Glutamatergic neuron (in vitro differentiated cells): ENCODE measurements at places on chromosomes 6 and 20.

DNA sequence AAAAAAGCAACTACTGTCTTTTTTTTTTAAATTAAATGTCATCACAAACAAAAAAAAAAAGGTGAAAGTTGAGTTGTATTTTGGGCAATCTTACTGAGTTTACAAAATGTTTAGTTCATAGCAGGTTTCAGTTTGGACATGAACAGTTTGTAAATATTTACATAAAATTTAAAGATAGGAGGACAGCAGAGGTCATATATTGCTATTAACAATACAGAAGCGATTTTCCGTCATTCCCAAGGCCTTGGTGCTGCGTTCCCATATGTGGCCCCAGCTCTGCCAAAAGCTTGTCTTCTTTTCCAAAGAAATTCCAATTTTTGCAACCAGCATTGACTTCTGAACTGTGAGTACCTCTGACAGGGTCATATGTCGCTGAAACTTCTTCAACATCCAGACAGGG is 5.1 kb downstream of the BACH2 start:
- DNase-seq, result no peak

- DNase-seq, result no peak
Observed at GRCh38 chr6:47917811-47918210, 136.0 kb downstream of the OPN5 start.

DNA sequence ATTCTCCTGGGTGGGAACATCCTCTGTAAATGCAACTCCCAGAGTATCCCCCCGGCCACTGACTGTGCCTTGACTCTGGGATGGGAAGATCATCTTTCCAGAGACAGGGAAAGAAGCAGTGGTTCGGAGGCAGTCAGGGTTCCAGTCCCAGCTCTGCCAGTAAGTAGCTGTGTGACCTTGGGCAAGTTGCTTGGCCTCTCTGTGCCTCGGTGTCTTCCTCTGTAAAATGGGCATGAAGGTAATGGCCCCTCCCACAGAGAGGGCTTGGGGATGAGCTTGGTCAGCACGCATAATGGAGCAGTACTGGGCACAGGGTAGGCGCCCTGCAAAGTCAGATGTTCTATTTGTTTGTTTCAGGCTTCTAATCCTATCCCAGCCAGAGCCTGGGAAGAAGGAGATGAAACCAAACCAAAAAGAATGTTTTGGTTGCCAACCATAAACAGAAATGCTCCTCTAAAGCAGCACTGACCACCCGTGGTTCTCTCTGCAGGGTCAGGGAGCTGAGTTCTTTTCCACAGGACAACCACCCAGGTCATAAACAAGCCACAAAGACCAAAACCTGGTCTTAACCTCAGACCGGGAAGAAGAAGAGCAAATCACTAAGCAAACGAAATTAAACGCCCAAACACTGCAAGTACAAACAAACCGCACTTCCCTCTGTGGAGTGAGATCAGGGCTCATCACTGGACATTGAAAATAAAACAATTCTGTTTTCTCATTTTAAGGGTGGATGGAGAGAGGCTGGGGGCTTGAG is 381.0 kb upstream of the SULF2 start:
- DNase-seq, result no peak

DNA sequence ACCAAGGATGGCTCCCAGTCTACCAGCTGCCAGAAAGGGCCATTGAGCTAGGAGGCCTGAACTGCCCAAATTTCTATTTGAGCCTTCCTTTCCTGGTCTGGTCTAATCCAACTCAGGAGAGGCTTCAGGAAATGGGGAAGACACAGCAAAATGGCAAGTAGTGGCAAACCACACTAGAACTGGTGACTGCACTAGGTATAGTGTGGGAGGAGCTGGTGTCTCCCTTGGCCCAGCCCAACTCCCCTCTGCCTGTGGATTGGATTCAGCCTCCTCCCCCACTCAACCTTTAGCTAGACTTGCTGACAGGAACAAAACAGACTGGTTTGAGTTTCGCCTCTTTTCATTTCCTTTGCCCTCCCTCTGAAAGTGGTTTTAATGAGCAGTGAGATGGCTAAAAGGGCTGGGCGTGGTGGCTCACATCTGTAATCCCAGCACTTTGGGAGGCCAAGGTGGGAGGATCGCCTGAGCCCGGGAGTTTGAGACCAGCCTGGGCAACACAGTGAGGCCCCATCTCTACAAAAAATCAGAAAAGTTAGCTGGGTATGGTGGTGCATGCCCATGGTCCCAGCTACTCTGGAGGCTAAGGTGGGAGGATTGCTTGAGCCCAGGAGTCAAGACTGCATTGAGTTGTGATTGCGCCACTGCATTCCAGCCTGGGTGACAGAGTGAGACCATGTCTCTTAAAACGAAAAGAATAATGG is 17.5 kb downstream of the MRPS18A start:
- no peak for DNase-seq

GRCh38 chr6:170128811-170129681 is 161.8 kb downstream of the DLL1 start:
- DNase-seq, result no peak

GRCh38 chr6:90062667-90063066 is 168.4 kb downstream of the GJA10 start:
- no peak for DNase-seq

- DNase-seq, result no peak
Observed at GRCh38 chr6:122128445-122128844, 271.0 kb upstream of the HSF2 start.

- no peak for DNase-seq
Observed at GRCh38 chr6:22925920-22926789, 356.8 kb downstream of the HDGFL1 start.

GRCh38 chr6:63661769-63662168 is 26.2 kb downstream of the PHF3 start:
- no peak for DNase-seq

DNA sequence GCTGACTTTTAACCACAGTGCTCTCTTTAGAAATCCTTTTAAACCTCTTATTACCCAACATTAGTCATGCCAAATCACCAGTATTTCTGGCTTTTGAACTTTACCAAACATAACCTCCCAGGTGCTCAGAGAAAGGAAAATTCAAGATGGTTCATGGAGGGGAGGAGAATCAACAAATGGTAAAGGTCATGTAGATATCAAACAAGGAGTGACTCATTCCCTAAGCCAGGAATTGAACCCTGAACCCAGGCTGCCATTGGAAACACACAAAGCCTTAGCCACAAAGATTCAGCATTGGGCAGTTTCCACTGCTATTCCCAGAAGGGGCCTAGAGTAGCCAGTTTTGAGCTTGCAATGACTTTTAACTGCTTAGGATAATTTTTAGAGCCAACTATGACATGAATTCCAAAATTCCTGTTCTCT is 21.6 kb upstream of the ENTPD6 start:
- no peak for DNase-seq

DNA sequence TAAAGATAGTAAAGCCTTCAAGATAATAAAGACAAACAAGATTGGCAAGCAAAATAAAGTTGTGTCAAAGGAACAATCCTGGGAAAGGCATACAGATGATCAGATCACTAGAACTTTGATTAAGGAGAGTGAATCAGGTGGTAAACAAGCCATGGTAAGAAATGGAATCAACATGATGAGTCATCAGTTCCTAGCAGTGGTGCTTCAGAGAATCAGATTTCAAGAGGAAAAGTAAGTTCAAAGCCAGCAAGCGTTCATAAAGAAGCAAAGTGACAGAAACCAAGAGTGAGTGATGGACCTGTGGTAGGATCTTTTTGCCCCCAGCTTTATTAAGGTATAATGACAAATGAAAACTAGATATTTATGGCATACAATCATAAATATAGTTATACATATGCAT is 340.4 kb downstream of the TPBG start:
- DNase-seq, result no peak

- no peak for DNase-seq
Observed at GRCh38 chr20:23628402-23629016, 9.2 kb downstream of the CST3 start.

DNA sequence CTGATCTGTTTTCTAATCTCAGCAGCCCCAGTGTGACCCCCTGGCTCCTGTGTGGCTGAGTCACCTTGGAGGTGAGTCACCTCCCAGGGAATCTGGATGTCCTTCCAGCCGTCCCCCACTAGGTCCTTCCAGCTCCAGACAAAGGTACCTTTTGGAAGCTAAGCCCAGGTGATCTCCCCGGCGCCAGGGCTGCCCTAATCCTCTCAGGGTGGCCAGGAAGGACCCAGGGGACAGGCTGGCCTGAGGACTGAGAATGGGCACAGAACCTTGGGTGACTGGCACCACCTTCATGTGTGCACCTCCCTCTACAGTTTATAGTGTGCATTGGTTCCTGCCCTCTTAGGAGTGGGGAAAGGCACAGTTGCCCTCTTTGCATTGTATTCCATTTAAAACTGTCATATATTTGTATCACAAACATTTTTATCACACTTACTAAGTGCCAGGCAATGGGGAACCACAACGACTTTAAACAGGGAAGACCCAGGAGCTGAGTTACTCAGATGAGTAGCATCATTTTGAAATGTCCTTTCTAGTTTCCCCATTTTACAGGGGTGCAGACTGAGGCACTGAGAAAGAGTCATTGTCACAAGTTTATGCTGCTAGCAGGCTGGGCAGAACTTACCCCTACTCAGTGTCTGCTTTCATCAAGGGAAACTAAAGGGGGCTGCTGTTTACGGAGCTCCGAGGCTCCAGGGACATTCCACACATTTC is 2.6 kb upstream of the BPIFB4 start:
- DNase-seq, result no peak
